ENCODE measurements at places on chromosomes 11 and 22. TPM values are rescaled to one million over a fixed set of nuclear protein-coding genes. Genes with fewer than 3 reads are reported as not detected.
A peak's percentile ranks its signal among the peaks of the same experiment; 100 is the strongest.

DNA sequence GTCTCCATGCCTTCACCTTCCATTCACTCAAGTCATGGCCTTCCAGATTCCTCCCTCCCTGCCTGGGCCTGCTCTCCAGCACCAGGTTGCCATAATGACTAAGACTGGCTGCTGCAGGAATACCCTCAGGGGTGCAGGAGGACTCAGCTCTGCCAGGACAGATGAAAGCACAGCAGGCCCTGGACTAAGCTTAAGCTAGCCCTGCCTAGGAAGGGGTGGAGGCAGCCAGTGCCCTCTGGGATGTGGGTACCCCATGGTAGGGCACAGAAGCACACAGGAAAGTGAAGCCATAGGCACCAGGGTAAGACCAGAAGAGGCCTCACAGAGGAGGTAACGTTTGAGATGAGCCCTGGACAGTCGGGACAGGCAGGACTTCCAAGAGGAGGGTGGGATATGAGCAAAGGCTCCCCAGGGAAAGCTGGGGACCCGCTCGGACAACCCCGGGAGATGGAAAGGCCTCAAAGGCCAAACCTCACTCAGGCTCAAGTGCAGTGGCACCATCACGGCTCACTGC lies 3.0 kb upstream of the RIN1 start:
- DNase-seq: no peak

GRCh38 chr11:57240757-57241156 lies 3.7 kb upstream of the APLNR start:
- DNase-seq: no peak

DNA sequence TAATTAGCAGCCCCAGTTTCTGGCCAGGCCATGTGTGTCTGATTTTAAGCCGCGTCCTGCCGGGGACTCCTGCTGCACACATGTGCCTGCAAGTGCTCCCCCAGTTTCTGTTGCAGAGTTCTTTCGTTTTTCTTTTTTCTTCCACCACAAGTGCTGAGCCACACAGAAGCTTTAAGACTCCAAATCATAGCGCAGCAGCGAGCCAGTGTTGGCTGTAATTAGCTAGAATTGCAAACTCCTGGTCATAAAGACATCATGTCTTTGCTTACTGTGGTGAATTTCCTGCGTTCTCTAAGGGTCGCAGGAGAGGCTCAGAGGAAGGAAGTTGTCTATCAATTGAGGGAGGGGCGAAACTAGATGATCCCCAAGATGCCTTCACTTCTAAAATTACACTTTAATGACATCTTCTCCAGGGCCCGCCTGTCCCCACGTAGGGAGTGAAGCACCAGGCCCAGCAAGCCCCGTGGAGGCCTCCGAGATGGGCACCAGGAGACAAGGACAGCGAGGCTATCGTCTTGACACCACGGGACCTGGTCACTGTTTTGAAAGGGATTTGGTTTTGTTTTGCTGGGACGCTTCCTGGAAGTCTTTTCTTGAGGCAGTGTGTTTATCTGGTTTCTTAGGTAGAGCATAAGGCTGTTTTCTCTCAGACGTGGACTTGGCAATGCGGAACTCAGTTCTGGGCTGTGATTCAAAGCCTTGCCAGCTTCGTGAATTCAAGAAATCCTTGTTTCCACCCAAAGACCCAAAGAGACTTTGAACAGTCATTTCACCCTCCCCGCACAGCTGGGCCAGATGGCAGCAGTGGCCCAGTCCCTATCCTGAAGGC lies 71.8 kb downstream of the UBASH3B start:
- DNase-seq: no peak

MYH9 gene
- total RNA-seq: 258 TPM

GRCh38 chr11:71580057-71581003 lies 2.3 kb downstream of the KRTAP5-11 start:
- DNase-seq: peak; percentile 53

DNA sequence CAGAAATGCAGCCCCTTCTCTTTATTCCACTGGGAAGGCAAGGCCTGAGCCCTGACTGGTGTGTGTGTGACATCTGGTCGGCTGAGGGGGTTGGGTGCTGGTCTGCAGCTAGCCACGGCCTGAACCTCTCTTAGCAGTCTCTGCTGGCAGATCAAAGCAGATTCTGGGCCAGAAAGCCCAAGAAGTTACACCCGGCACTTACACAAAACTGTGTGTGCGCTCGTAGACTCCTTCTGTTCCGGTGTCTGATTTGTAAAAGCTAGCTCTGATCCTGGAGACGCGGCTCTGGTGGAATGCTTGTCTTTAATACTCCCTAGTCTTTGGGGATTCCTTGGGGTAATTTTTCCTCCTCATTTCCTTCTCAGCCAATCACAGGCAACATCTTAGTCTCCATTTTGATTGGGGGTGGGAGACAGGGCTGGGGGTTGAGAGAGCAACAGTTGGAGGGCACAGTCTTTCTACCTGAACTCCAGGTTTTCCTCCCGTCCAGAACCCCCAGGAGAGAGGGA lies 5.5 kb downstream of the PKNOX2 start:
- DNase-seq: no peak

PTPN5 gene
- 0.29 TPM for total RNA-seq

GRCh38 chr11:119087747-119088241 lies 3.1 kb downstream of the HMBS start:
- DNase-seq: no peak

P2RX3 gene
- total RNA-seq: not detected

DNA sequence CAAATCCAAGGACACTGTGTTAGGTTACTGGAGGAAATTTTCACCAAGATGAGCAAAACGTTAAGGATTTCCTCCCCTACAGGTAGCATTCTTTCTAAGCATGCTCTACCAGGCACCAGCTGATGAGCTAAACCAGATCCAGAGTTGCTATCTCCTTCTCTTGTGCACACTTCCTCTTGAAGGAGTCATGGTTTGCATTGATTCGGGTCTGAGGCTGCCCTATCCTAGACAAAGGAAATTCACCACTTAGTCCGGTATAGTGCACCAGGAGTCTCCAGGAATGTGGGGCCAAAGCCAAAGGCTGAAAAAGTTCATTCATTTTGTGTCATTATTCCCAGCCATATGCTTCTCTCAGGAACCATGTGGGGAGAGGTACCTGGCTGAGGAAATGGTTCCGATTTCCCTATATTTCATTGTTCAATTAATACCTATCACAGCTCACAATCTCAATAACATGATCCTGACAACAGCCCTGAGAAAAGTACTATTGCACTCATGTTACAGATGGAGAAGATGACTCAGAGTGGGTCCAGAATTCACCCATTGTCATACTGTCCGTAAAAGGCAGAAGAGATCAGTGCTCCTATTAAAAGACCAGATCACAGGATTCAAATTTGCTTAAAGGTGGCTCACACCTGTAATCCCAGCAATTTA lies 39.1 kb downstream of the SLC35F2 start:
- DNase-seq: no peak

OR5A1 gene
- total RNA-seq: not detected

DNA sequence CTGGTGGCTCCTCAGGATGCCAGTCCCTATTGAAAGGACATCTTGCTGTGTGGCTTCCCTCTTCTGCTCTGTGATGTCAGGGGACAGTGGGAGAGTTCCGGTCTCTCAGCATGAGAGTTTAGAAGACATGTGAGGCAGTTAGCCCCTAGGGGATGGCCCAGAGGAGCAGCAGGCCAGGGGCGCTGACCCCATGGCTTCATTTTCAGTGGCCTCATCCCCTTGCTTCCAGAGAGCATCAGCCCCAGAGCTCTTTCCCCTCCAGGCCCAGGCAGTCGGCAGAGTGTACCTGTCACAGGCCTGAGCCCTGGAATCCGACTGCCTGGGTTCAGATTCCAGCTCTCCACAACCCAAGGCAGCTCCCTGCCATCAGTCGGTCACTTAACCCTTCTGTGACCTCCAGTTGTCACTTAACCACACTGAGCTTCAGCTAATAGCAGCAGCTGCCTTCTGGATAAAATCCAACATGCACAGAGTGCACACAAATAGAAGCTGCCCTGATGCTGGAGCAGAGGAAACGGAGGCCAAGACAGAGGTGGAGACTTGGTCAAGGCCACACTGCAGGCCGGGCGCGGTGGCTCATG lies 14.1 kb upstream of the LRRC10B start:
- no peak for DNase-seq

DNA sequence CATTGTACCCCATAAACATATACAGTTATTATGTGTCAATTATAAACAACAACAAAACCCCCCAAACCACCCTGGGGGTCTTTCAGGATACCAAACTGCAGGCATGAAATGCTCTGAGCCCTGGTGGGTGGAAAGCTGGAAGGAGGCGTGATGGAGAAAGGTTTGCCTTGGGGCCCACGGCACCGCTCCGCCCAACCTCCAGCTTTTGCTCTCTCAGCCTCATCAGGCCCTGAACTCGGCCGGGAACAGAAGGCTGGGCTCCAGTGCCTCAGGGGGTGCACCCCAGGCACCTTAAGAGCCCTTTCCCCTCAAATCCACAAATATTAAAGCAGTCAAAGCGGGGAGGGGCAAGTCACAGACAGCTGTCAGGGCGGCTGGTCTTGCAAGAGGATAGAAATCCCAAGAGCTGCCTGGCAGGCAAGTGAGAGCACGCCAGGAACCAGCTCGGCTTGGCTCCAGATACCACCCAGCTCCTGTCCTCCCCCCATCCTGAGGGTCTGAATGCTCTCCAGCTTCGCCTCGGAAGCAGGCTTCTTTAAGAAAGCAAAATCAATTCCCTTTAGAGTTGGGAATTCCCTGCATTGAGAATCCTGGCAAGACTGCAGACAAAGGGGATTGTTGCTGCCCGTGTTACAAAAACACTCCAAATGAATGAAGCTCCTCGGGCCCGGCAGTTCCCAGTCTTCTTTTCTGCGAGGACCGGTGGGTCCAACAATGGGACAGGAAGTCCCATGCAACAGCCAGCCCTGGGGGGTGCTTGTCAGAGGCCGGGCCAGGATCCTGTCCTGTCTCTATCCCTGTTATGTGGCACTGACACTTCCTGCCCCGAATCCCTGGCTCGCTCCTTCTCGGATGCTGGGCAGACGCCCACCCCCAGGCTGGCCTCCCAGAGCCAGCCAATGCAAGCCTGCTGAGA lies 80.8 kb downstream of the NAT10 start:
- no peak for DNase-seq

DNA sequence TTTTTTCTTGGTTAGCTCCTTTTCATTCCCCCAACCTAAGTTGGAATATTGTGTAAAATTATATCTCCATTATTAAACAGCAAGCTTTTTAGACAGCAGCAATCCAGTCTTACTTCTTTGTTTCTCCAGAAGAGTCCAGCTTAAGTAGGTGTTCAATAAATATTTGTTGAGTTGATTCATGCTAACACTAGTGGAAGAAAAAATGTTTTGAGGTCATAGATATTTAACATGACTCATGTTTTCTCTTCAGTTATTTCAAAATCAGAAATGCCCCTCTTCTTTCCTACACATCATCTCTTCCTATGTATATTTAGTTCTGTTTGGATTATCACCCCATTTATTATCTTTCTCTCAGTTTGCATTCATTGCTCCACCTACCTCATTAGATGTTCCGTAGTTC lies 20.3 kb downstream of the CCDC83 start:
- DNase-seq: no peak

- no peak for DNase-seq
These were observed 182.7 kb upstream of the SNX19 start for GRCh38 chr11:131099013-131099412.

DNA sequence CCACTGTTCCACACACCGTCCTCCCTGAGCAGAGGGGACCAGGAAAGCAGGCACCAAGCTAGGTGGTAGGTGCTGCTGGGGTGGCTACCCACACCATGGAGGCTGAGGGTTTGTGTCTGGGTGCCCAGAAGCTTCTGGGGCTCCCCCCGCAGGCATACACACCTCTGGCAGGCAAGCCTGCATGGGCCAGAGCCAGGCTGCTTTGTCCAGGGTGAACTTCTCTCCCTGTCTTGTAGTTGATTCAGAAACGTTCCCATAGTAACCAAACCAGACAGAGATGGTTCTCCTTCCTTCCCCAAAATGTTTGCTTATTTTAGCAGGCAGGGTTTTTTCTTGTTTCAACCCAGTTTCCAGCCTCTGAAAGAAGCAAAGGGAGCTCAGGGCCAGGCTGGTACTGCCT lies 40.9 kb upstream of the SUSD2 start:
- no peak for DNase-seq

DNA sequence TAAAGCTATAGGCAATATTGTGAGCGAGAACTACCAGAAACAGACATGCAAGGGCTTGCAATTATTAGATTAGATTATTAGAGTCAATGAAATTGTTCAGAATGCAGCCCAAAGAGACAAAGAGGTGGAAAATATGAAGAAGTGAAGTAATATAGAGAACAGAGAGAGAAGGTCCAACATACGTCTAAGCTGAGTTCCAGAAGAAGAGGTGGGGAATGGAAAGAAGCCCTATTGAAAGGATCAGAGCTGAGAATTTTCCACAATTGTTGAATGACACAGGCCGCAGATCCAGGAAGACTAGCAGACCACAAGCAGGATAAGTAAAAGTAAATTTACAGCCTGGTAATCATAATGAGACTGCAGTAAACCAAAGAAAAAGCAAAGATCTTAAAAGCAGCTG lies 93.2 kb downstream of the EXT2 start:
- no peak for DNase-seq

- no peak for DNase-seq
These were observed 183.2 kb upstream of the SESN3 start for GRCh38 chr11:95414217-95414616.

DNA sequence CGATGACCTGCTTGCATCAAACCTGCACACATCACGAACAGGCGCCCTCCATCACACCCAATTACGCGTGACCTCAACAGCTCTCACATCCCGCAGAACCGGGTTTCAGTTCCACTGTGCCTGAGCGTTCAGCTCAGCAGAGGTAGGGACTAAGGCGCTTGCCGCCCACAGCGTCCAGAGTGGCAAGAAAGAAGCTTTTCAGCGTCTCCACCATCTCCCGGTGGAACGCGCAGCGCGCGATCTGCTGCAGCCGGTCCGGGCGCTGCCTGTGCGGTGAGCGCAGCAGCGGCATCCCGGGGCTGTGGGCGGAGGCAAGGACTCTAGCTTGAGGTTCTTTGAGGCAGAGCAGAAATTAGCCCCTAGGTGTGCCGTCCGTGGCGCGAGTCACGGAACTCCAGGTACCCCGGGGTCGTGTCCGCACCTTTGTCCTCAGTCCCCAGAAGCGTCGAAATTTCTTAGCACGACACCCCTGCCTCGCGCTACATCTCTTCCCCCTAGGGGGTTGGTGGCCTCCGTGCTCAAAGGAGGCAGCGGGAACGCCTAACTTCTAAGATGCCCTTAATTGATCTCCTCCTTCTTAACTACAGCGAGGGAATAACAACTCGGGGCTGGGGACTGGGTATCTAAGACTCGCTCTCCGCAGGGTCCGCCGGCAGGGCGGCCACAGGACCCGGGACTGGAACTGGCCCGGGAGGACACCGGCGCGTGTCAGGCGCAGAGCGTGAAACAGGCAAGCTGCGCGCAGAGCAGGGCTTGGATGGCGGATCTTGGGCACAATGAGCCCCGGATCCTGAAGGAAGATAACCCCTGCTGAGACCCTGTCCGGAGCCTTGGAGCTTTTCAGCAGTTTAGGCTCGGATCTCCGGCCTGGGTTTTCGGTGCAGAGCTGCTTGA lies 1.7 kb upstream of the CALCA start:
- DNase-seq: no peak

PGA5 gene
- total RNA-seq: not detected

SORL1 gene
- 21.8 TPM for total RNA-seq
